WTC11 (cell line): ENCODE measurements at places on chromosomes 6 and 20. TPM values are rescaled to one million over a fixed set of nuclear protein-coding genes. Genes with fewer than 3 reads are reported as not detected.
A peak's percentile ranks its signal among the peaks of the same experiment; 100 is the strongest.

- H3K27me3 ChIP-seq: no peaks in the 10 kb centered on the region
- no peak overlapping the region for H3K4me3 ChIP-seq
- DNase-seq: no peak
- peaks cover 6% of the 10 kb centered on the region; the same call in 1 of the 2 replicates for H3K36me3 ChIP-seq
- peaks cover 6% of the 10 kb centered on the region; the same call in 1 of the 2 replicates for H3K4me1 ChIP-seq
- no peak overlapping the region for H3K27ac ChIP-seq
These were observed 70.5 kb upstream of the HINT3 start for GRCh38 chr6:125886021-125886420.

Gene SMIM28
- not detected in 3 replicates for total RNA-seq

- peak overlapping the region; percentile 89 for H3K4me3 ChIP-seq
- DNase-seq: peak; percentile 34
- H3K27ac ChIP-seq: peak overlapping the region; percentile 98
These were observed 653 bp downstream of the LMBRD1 start for GRCh38 chr6:69796073-69796641.

DNA sequence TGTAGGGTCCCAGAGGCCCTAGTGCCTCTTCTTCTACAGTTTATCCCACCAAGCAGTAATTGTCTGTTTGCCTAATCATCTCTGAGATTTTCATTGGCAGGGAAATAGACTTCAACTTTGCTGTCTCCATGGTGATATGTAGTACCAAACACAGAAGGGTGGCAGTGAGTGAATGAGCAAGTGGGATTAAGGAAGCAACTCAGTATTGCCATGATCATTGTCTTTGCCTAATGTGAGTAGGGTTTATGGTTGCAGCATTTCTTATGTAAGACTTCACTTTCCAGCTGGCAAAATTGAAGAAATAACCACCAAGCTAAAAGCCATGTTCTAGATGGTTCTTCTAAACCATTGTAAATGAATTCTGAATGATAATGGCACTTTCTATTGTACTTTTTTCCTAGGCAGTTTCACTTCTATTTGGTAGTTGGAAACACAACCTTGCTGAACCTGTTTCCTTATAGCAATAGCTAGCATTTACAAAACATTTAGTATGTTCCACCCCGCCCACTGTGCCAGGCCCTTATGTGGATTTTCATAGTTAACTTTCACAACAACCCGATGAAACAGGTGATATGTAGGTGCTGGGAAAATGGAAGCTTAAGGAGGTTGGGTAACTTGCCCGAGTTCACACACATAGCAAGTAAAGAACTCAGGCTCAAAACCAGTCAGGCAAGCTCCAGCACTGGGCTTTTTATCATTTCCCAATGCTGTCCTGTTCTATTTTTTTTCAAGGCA is 32.0 kb downstream of the ZC2HC1B start:
- H3K27ac ChIP-seq: no peak overlapping the region
- no peaks in the 10 kb centered on the region for H3K27me3 ChIP-seq

DNA sequence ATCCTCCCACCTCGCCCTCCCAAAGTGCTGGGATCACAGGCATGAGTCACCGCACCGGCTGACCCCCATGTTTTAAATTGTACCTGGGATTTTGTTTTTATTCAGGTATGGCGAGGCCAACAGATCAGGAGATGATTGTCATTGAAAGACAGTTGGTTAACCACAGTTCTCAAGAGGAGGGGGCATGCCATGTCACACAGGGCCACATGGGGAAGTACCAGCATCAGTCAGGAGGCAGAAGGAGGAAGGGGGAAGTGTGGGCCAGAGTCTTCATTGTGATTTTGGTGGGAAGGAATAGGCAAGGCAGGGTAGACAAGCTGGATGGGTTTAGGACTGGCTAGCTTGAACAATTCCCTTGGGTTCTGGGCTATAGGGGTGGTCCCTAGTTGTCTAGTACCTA is 9.9 kb upstream of the MMP9 start:
- no peak overlapping the region for H3K4me3 ChIP-seq
- H3K36me3 ChIP-seq: no peaks in the 10 kb centered on the region
- no peaks in the 10 kb centered on the region; the same call in 1 of the 2 replicates for H3K27me3 ChIP-seq

DNA sequence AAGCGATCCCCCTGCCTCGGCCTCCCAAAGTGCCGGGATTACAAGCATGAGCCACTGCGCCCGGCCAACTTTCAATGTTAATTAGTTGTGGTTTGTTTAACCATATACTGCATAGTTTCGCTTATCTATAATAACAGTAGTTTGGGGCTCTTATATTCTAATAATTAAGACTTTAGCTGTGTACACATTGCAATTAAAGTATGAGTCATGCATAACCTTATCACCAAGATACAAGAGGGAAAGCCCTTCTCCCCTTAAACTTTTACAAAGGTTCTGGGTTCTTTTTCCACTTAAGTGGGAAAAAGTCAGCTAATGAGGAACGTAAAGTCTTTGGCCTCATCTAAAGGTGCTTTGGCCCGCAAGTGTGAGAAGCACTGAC is 3.2 kb upstream of the MCCD1 start:
- no peak overlapping the region for H3K27ac ChIP-seq
- H3K27me3 ChIP-seq: no peaks in the 10 kb centered on the region
- H3K36me3 ChIP-seq: peaks cover 11% of the 10 kb centered on the region
- DNase-seq: no peak

DNA sequence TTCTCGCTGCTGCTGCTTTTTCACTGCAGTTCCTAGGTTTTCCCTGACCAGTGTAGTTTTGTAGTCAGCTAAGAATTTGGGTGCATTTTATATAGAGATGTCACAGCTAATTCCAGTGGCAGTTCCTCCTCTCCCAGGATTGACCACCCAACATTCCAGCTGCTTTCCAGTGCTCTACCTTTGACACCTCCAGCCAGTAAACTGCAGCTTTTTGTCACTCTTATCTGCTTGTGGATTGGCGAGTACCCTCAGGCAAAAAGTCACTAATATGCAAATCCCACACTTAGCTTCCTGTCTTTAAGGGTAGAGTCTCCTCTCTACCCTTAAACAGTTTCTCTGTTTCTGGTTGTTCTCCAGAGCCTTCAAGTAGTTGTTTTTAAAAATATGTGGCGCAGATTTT is 146.9 kb upstream of the KCNG1 start:
- peaks cover 58% of the 10 kb centered on the region for H3K27me3 ChIP-seq
- H3K36me3 ChIP-seq: no peaks in the 10 kb centered on the region
- DNase-seq: no peak
- no peak overlapping the region for H3K4me3 ChIP-seq
- no peak overlapping the region for H3K27ac ChIP-seq
- H3K4me1 ChIP-seq: peaks cover 13% of the 10 kb centered on the region

- H3K4me3 ChIP-seq: no peak overlapping the region
- DNase-seq: peak; percentile 89
- H3K27ac ChIP-seq: no peak overlapping the region
- H3K27me3 ChIP-seq: no peaks in the 10 kb centered on the region
- H3K4me1 ChIP-seq: peaks cover 27% of the 10 kb centered on the region
These were observed 6.8 kb upstream of the MAPK13 start for GRCh38 chr6:36123270-36124139.

- no peak overlapping the region for H3K4me3 ChIP-seq
- no peaks in the 10 kb centered on the region for H3K27me3 ChIP-seq
- no peak overlapping the region for H3K27ac ChIP-seq
- peaks cover 33% of the 10 kb centered on the region for H3K4me1 ChIP-seq
- no peak for DNase-seq
- peaks cover 3% of the 10 kb centered on the region; the same call in 1 of the 2 replicates for H3K36me3 ChIP-seq
These were observed 212.2 kb downstream of the HIVEP2 start for GRCh38 chr6:142732790-142733189.

Gene OOEP
- 0.87 to 1.1 TPM (median 0.89 TPM) in 3 replicates for total RNA-seq

GRCh38 chr6:56280126-56280525 is 32.7 kb upstream of the COL21A1 start:
- DNase-seq: no peak
- no peaks in the 10 kb centered on the region for H3K36me3 ChIP-seq
- peaks cover 16% of the 10 kb centered on the region for H3K4me1 ChIP-seq
- H3K27ac ChIP-seq: no peak overlapping the region
- no peaks in the 10 kb centered on the region for H3K27me3 ChIP-seq

Gene HSPA12B
- 6.3 to 8.5 TPM (median 8.2 TPM) in 3 replicates for total RNA-seq

- H3K4me3 ChIP-seq: no peak overlapping the region
- no peaks in the 10 kb centered on the region for H3K27me3 ChIP-seq
- no peaks in the 10 kb centered on the region for H3K4me1 ChIP-seq
- peaks cover 9% of the 10 kb centered on the region for H3K36me3 ChIP-seq
- H3K27ac ChIP-seq: no peak overlapping the region
- DNase-seq: no peak
These were observed 100.2 kb upstream of the SLC35B3 start for GRCh38 chr6:8535519-8535918.

DNA sequence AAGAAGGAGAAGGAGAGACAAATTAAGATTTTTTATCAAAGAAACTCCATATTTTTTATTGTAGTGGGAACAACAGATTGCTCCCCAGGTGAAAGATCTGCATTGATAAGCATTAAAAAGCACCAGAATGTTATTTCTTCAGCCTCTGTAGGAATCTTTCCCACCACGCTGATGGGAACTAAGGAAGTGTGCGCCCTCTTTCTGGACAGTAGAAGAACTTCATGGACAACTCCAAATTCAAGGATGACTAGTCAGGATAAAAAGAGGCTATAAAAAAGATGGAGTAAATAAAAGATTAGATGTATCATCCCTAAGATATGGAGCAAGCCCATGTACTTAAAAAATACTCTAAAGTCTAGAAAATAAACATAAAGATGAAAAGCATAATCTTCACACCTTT is 45.8 kb upstream of the PAK5 start:
- no peaks in the 10 kb centered on the region for H3K27me3 ChIP-seq
- H3K36me3 ChIP-seq: no peaks in the 10 kb centered on the region
- no peak for DNase-seq
- no peak overlapping the region for H3K27ac ChIP-seq
- H3K4me1 ChIP-seq: peaks cover 6% of the 10 kb centered on the region

DNA sequence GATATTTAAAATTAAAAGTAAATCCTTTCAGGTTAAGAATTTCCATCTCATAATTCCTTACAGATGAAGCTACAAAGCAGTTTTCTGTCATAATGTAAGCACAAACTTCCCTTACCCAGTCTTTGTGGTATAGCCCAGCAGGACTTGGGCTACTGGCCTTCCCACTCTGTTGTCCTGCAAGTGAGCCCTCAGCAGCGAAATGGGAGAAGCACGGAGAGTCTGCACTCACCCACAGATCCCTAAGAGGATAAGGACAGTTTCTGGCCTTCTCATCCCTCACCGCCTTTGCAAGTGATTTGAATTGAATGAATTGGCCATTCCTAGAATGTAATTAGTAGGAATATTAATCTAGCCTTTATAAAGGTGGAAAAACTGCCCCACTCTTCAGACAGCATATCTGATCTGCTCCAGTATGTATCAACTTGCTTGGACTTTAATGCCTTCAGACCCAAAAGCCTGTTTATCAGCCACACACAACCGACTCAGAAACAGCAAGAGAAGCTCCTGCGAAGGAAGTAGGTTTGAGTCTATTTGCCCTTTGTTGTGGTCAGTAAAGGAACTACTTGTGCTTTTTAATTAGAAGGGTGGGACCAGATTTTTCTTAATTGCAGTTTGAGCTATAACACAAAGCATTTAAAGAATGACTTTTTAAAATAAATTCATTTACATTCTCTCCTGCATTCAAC is 29.9 kb upstream of the PRDM1 start:
- DNase-seq: peak; percentile 24
- no peaks in the 10 kb centered on the region for H3K36me3 ChIP-seq
- peaks cover 29% of the 10 kb centered on the region for H3K4me1 ChIP-seq
- peaks cover 13% of the 10 kb centered on the region for H3K27me3 ChIP-seq
